ENCODE measurements at places on chromosomes 11 and 22. TPM values are rescaled to one million over a fixed set of nuclear protein-coding genes. Genes with fewer than 3 reads are reported as not detected.

CD6 gene
- 0.29 TPM for total RNA-seq

DNA sequence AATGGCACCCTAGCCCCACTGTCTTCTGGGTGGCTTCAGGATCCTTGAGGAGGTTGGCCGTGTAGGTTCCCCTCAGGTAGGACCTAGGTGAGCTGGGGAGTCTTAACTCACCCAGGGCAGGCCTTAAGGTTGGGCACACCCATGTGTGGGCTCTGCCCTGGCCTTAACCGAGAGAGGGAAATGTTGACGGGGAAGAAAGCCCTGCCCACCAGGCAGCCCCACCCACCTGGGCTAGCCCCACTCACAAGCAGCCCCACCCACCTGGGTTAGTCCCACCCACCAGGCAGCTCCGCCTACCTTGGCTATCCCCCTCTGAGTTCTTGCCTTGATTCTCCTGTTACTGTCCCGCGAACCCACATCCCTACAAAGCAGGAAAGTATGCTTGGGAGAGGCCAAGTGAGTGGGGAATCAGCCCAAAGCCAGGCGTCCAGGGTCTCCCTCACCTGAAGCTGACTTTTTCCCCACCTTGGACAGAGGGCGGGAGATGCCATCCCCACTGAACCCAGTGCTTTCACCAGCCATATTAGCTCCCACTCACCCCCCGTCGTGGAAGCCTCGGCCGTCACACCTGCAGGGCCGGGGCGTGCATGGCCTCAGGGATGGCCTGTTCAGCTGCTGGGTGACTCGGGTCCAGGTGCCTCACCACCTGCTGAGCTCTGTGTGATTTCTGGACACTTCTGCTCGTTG, at the start of gene MYEOV:
TSS of gene MYEOV (plus strand) at position 337 of the 687 bp plus-strand sequence. CDS start 1,200 bp downstream, outside the sequence.
- DNase-seq: no peak

- no peak for DNase-seq
Measured at GRCh38 chr11:64305691-64306562, 603 bp downstream of the ESRRA start.

- peak; percentile 69 for DNase-seq
Measured at GRCh38 chr22:20807315-20807752, 33.4 kb downstream of the SERPIND1 start.

GRCh38 chr22:39482768-39483167, 19.3 kb upstream of the MIEF1 start:
- no peak for DNase-seq

DNA sequence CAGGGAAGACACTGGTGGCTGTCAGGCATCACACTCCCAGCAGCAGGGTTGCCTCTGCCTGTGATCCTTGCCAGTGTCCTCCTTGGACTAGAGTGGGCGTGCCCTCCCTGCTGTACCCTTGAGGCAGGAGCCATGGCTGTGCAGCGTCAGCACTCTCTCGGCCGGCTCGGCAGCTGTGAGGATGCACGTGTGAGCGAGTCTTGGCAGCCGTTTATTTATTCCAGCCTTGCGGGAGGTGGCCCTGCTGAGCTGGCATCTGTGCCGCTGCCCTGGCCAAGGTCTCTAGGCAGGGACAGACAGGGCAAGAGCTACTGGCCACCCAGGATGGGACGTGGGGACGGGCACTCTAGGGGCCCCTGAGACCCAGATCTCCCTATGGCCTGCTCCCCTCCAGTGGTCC, 33.9 kb downstream of the TSPAN4 start:
- DNase-seq: no peak

DNA sequence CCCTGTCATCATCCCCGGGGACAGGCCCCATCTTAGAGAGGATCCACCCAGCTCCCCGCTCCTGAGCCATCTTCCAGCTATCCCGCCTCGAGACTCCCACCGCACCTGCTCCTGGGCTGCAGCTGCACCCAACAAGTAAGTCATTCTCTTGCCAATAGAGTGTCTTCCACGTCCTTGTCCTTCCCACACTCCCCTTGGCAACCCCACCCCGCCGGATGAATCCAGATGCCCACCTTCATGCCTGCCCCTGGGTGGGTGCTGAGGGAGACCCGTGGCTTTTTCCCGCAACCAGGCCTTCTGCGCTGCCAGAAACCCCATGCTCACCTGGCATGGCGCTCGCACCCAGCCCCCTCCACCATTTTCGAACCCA, 11.1 kb upstream of the C11orf24 start:
- no peak for DNase-seq

All from kidney epithelial cell (primary cell).